ENCODE measurements at places on chromosomes 1 and 21.
A peak's percentile ranks its signal among the peaks of the same experiment; 100 is the strongest.

DNA sequence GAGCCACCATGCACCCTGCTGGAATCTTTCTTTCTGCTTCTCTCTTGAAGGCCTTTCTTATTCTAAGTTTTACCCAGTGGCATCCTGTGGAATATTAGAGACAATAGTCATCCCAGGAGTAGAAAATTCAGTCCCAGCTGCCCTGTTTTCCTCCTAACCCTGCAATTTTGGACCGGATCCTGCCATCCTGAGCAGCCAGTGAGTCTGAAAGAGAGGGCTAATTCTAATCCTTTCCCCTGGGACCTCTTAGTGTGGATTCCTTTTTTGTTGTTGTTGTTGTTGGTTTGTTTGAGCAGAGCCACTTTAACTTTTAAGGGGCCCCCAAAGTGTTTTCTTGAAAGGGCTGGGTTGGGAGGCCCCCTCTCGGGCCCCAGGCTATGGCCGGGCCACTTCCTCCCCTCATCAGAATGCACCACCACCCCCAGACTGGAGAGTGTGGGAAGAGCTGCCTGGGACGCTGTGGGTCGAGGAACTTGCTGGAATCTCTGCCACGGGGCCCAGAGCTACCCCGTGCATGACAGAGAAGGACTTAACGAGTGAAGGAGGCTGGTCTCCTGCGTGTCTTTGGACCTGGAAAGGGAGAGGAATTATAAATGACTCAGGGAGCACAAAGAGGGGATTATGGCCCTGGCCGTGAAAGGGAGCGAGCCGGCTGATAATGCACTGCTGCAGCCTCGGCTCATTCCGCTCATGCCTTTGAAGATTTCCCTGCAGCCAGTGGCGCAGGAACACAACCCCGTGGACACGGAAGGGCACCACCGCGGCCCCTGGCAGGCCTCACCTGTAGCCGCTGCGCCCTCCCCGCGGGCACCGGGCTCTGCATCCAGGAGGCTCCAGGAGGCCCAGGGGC, 81.0 kb upstream of the AKT3 start:
- DNase-seq, result no peak

GRCh38 chr1:219232890-219233289, 59.2 kb downstream of the LYPLAL1 start:
- no peak for DNase-seq

GRCh38 chr1:39635871-39636210, 3.6 kb downstream of the HEYL start:
- DNase-seq, result no peak

- DNase-seq, result no peak
Measured at GRCh38 chr1:43405219-43405875, 15.6 kb downstream of the SZT2 start.

- DNase-seq, result no peak
Measured at GRCh38 chr1:238199325-238199724, 308.6 kb upstream of the ZP4 start.

- no peak for DNase-seq
Measured at GRCh38 chr1:37851782-37852210, 7.6 kb downstream of the MTF1 start.

- no peak for DNase-seq
Measured at GRCh38 chr1:11485191-11485590, 6.2 kb downstream of the DISP3 start.

DNA sequence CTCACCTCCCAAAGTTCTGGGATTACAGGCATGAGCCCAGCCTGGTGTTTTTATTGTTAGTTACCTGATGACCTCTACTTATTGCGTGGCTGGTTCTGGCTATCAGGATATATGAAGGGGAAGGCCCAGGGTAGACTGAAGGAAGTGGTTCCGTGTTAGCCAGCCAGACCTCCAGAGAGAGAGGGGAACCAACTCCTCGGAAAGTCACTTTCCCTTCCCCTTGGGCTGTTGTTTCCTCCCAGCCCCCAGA, 2.5 kb upstream of the RCSD1 start:
- no peak for DNase-seq

DNA sequence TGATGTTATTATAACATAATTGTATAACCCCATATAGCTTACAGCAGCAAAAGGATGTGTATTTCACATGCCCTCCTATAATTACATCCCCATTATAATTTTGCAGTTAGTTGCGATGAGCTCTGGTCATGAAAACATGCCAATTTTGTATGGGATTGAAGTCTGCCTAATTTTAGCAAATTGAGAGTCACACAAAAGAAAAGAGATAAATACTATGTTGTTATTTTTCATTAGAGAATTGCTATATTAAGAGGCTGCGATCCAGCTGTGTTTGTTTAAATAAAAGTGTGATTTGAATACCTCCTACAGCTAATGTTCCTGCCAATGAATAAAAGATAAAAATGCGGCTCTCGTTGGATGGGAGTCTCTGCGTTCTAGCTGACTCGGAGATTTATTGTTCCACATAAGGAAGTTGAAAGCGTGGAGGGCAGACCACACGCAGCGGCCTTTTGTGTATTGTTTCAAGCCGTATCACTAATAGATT, 461.0 kb upstream of the NFIA start:
- DNase-seq, result no peak

DNA sequence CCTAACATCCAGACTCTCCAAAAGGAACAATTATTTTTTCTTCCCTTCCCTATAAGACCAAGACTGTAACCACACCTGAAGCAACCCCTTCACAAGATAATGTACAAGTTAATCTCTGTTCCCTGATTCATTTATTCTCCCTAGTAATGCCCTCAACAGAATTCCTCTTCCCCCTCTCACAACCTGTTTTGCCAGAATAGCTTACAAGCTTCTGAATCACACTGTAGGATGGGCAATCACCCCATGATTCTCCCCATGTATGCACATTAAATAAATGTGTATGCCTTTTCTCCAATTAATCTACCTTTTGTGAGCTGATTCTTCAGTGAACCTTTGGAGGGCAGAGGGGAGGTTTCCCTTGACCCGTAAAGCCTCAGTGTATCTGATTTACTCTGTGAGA, 20.9 kb upstream of the RNF11 start:
- DNase-seq, result no peak

GRCh38 chr1:229258757-229259060, 12.2 kb upstream of the RAB4A start:
- DNase-seq, result no peak

GRCh38 chr1:18901952-18902522, 318 bp downstream of the ALDH4A1 start:
- DNase-seq, result no peak

- no peak for DNase-seq
Measured at GRCh38 chr1:88502886-88503285, 181.2 kb upstream of the PKN2 start.

DNA sequence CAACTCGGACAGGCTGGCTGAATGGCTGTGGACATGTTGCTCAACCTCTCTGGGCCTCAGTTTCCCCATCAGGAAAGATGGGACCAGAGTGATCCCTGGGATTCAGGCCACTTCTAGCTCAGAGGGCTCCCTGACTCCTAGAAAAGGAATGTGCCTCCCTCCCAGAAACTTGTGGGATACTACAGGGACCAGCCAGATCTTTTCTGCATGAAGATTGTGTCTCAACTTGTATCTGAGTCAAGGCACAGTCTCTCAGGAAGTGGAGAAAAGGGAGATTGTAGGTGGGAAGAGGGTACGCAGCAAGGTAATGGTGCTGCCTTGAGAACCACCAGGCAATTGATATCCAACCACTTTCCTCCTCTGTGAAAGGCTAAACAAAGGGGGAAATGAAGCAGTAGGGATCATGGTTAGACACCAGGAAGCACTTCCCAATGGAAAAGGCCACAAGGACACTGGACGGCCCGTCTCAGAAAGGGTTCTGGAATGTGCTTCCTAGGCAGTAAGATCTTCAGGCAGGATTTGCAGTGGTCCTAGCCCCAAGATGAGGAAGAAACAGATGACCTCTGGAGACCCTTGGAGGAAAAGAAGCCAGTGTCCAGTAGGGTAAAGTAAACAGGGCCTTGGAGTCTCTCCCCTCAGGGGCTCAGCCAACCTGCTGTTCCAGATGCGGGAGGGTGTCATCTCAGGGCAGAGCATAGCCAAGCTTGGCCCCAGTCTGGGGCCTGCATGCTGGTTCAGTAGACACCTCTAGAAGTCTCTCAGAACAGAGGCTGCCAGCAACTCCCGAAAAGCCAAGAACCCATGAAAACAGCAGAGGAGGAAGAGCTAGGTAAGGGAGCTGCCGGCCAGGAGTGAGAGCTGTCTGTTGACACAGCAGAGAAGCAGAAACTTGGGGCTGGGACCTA, 16.8 kb downstream of the IFFO2 start:
- DNase-seq, result no peak

DNA sequence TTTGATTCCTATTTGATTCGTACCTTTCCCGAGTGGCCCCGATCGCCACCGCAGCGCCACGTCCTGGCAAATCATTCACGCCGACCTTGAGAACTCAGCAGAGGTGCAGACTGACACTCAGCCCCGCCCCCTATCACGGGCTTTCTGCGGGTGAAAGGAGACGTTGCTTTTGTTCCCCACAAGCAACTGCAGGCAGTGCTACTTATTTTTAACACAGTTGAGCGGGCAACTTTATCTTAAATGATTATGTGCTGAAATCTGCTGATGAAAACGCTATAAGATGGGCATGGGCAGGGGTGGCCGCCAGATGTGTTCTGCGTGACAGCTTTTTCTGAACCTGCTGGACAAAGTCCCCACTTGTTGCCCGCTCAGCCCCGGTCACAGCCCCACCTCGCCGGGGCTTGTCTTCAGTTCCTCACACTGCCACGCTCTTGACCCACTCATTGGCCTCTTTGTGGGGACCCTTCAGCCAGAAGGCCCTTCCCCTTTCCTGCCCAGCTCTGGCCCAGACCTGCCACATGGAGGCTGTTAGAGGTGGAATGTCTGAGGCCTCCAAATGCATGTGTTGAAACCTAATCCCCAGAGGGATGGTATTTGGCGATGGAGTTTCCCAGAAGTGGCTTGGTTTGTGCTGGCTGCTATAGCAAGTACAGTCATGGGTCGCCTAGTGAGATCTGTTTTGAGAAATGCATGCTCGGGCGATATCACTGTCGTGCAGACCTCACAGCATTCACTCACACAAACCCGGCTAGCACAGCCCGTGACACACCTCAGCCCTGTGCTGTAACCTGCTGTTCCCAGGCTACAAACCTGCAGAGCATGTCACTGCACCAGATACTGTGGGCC, 15.7 kb upstream of the PDXK start:
- DNase-seq, result no peak

DNA sequence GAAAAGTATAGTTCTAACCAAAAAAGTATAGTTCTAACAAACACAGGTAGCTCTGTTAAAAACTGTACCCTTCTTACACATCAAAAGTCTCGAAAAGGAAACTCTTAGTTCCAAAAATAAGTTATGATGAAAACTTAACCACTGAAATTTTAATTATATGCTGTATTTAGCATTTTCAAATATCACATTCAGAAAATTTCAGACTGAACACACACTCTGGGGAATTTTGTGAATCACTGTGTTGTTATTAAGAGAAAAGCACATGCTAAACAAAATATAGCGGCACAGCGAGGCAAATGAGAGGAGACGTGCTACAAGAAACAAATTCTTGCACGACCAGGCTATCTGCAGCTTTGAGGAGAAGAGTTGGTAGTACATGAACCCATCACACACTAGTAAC, 30.4 kb downstream of the VAV3 start:
- no peak for DNase-seq

DNA sequence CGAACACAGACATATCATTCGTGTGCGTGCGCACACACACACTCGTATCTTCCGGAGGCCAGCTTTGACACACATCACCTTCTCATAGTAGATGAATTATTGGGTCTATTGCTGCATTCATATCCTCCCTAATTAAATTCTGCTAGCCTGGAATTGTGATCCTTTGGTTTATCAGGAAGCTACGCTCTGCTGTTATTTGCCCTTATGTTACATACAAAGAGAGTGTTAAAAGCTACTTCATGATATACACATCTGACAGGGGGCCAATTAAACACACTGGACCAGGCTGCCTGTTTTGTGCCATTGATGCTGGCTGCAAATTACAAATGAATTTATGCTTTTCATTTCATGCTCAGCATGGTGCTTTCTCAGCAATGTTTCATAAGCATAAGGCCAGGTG, 252.0 kb downstream of the RHOU start:
- no peak for DNase-seq

- no peak for DNase-seq
Measured at GRCh38 chr1:220730486-220730885, 17.6 kb upstream of the MTARC2 start.

DNA sequence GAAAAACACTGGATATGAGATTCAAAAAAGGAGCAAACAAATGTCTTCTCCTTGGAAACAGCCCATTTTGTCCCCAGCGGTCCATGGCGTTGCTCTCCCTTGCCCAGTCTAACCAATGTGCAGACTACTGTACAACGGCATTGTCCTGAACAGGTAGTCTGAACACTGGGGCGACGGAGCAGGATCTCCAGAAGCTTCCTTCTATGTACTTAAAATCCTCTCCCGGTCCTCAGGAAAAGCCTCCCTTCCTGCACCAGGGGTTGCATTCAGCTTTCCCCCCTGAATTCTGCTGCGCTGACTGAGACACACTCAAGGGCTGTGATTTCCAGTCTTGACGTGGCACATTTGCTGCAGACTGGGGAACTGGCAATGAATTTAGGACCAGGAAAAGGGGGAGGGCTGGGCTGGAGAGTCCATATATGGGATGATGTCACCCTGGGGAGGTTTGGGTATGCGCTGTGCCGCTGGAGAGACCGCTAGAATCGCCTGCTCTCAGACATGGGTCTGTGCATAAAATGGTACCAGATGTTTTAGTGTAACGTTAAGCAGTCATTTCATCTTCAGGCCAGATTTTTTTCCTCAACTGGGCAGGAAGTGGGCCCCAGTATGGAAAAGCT, 275.9 kb upstream of the C1orf105 start:
- no peak for DNase-seq

DNA sequence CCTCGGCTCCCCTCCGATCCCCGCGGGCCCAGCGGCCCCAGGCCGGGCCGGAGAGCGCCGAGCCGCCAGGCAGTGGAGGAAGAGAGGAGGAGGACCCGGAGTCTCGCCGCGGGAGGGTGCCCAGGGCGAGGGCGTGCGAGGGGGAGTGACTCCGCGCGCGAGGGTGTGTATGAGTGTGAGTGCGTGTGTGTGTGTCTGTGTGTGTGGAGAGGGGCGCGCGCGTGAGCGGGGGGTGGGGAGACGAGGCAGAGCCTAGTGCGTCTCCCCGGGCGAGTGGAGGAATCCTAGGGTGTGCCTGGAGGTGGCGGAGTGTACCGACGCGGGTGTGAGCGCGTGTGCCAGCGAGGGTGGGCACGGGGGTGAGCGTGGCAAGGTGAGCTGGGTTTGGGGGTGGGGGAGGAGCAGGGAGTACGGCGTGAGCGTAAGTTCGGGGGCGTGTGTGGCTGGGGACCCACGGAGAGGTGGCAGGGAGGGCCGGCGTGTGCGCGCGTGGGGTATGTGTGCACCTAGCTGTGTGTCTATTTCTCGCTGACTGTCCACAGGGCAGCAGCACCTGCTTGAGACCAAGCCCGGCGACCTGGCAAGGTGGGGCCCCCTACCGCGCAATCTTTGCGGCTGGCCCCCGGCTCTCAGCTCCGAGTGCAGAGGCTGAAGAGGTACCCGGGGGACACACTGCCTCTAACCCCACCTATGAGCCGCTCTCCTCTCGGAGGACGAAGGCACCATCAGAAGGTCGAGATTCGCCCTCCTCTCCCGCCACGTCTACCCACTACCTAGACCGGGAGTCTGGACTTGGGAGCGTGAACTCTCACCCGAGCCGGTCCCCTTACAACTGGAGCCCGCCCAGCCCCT, 784 bp upstream of the KCND3 start:
- no peak for DNase-seq

- DNase-seq, result peak; percentile 63
Measured at GRCh38 chr1:15430787-15431570, 7.3 kb upstream of the CTRC start.

- DNase-seq, result peak; percentile 48
Measured at GRCh38 chr1:235648954-235649367, 623 bp downstream of the GNG4 start.

- no peak for DNase-seq
Measured at GRCh38 chr1:166053395-166053794, 113.4 kb downstream of the FAM78B start.

- DNase-seq, result no peak
Measured at GRCh38 chr21:15870819-15871218, 141.0 kb downstream of the USP25 start.
